ENCODE measurements at places on chromosomes 2 and 18. TPM values are rescaled to one million over a fixed set of nuclear protein-coding genes. Genes with fewer than 3 reads are reported as not detected.
A peak's percentile ranks its signal among the peaks of the same experiment; 100 is the strongest.

Gene MOCOS
- 5.3 TPM for total RNA-seq

DNA sequence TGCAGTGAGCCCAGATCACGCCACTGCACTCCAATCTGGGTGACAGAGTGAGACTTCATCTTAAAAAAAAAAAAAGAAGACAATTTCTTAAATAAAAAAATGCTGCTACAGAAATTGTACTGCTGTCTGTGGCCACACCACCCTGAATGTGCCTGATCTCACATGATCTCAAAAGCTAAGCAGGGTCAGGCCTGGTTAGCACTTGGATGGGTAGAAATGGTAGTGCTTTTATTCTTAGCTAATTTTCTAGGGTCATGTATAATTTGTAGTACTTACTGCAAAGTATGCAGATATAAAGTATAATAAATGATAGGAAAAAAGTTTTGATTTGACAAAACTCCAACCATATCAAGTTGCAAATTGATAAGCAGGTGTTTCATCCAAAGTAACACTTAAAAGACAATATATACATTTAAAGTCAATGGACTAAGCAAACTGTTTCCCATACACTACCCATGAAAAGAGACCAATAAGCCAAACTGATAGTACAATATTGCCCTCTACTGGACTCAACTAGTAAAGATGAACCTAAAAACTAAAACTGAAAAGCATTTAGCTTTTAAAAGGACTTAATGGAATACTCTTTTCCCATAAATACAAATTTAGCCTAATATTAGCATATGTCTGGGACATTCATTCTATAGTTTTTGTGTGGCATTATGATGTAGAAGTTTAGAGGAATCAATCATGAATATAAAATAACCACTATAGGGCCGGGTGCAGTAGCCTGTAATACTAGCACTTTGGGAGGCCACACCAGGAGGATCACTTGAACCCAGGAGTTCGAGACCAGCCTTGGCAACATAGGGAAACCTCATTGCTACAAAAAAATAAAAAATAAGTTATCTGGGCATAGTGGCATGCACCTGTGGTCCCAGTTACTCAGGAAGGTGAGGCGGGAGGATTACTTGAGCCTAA lies 18.6 kb upstream of the PEX13 start:
- peaks cover under 1% of the 10 kb centered on the region for H3K27me3 ChIP-seq
- H3K4me1 ChIP-seq, result peaks cover 4% of the 10 kb centered on the region
- H3K4me3 ChIP-seq, result no peak overlapping the region

Gene TRIB2
- 89.3 TPM for total RNA-seq

GRCh38 chr2:186827862-186828492 lies 21.0 kb downstream of the ZSWIM2 start:
- no peaks in the 10 kb centered on the region for H3K36me3 ChIP-seq
- H3K27me3 ChIP-seq, result no peaks in the 10 kb centered on the region
- no peak overlapping the region for H3K27ac ChIP-seq
- no peak overlapping the region for H3K4me3 ChIP-seq
- no peak for DNase-seq

DNA sequence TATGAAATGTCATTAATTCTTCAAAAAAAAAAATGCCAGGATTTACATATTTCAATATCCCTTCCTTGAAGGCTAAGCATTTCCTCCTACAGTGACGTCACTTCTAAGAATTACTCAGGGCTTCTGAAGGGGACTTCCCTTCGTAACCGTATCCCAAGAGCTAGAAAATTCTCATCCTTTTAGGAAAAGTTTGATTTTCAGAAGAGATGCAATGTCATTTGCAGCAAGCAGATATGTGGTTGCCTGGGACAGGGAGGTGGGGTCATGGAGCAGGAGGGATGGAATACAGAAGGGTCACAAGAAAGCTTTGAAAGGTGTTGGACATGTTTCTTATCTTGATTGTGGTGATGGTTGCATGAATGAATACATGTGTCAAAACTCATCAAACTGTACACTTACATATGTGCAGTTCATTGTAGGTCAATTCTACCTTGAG lies 97.0 kb upstream of the ATL2 start:
- no peak overlapping the region for H3K4me3 ChIP-seq
- DNase-seq, result no peak
- no peaks in the 10 kb centered on the region for H3K36me3 ChIP-seq
- peaks cover 5% of the 10 kb centered on the region for H3K4me1 ChIP-seq

- H3K27ac ChIP-seq, result no peak overlapping the region
- H3K27me3 ChIP-seq, result no peaks in the 10 kb centered on the region
- H3K4me1 ChIP-seq, result no peaks in the 10 kb centered on the region
- H3K4me3 ChIP-seq, result no peak overlapping the region
- H3K36me3 ChIP-seq, result peaks cover 6% of the 10 kb centered on the region
- DNase-seq, result no peak
These were observed 56.6 kb downstream of the BMPR2 start for GRCh38 chr2:202432776-202433175.

Gene RAD51AP2
- 0.30 TPM for total RNA-seq

Gene ESPNL
- 1.4 TPM for total RNA-seq

Gene NOL4
- 1.4 TPM for total RNA-seq

GRCh38 chr2:112814278-112814677 lies 22.3 kb downstream of the IL1B start:
- peak; percentile 46 for DNase-seq
- H3K27me3 ChIP-seq, result no peaks in the 10 kb centered on the region
- peak overlapping the region; percentile 81 for H3K27ac ChIP-seq
- H3K4me3 ChIP-seq, result no peak overlapping the region
- no peaks in the 10 kb centered on the region for H3K36me3 ChIP-seq
- H3K4me1 ChIP-seq, result peaks cover 58% of the 10 kb centered on the region
